Activated T-helper 2 cell treated with anti-CD3 and anti-CD28 coated beads, Interferon-gamma antibody, Interleukin-2, Interleukin-4, amounts not matched to agents 10 μg/mL and 5 μg/mL and 100 μg/mL, durations not matched to agents 14 hours and 24 hours and 36 hours (primary cell): ENCODE measurements at places on chromosomes 7 and 10. TPM values are rescaled to one million over a fixed set of nuclear protein-coding genes. Genes with fewer than 3 reads are reported as not detected.
A peak's percentile ranks its signal among the peaks of the same experiment; 100 is the strongest.

DNA sequence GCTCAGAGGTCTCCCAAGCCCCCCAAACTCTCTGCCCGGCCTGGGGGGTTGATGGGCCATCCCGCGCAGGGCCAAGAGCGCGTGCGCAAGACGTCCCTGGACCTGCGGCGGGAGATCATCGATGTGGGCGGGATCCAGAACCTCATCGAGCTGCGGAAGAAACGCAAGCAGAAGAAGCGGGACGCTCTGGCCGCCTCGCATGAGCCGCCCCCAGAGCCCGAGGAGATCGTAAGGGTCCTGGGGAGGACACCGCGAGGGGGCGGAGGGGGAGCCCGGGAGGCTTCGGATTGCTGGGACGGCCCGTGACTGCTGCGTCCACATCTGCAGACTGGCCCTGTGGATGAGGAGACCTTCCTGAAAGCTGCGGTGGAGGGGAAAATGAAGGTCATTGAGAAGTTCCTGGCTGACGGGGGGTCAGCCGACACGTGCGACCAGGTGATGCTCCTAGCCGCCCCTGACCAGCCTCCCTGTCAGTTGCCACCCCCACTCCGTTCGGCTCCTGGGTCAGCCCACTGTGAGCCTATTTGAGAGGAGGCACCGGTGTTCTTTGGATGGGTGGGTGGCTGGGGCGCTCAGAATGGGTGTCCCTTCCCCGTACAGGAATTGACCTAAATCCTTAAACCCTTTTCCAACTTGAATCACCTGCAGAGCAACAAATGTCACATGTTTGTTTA, 5.7 kb downstream of the ANKRD2 start:
- H3K4me1 ChIP-seq: no peaks in the 10 kb centered on the region
- no peak overlapping the region for H3K4me3 ChIP-seq
- no peak for DNase-seq
- no peaks in the 10 kb centered on the region for H3K36me3 ChIP-seq
- H3K27ac ChIP-seq: no peak overlapping the region

DNA sequence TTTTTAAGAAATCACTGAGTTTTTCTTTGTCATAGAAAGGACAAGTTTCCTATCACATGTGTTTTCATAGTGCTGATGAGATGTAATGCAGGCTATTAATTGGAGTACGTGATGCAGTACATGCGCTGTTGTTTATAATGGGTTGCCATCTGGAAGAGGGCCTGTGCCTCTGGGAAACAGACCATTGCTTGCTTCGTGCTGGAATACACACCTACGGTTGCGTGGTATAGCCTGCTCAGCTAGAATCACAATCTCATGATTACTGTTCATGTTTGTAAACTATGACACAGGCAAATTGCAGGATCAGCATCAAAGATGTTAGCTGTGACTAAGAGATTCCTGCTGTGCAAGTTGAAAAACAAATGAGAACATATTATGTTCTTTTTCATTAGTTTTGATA, 107.2 kb upstream of the STEAP1B start:
- no peaks in the 10 kb centered on the region for H3K36me3 ChIP-seq
- peaks cover 32% of the 10 kb centered on the region for H3K27me3 ChIP-seq
- H3K4me1 ChIP-seq: no peaks in the 10 kb centered on the region
- H3K4me3 ChIP-seq: no peak overlapping the region
- no peak overlapping the region for H3K27ac ChIP-seq
- DNase-seq: no peak

DNA sequence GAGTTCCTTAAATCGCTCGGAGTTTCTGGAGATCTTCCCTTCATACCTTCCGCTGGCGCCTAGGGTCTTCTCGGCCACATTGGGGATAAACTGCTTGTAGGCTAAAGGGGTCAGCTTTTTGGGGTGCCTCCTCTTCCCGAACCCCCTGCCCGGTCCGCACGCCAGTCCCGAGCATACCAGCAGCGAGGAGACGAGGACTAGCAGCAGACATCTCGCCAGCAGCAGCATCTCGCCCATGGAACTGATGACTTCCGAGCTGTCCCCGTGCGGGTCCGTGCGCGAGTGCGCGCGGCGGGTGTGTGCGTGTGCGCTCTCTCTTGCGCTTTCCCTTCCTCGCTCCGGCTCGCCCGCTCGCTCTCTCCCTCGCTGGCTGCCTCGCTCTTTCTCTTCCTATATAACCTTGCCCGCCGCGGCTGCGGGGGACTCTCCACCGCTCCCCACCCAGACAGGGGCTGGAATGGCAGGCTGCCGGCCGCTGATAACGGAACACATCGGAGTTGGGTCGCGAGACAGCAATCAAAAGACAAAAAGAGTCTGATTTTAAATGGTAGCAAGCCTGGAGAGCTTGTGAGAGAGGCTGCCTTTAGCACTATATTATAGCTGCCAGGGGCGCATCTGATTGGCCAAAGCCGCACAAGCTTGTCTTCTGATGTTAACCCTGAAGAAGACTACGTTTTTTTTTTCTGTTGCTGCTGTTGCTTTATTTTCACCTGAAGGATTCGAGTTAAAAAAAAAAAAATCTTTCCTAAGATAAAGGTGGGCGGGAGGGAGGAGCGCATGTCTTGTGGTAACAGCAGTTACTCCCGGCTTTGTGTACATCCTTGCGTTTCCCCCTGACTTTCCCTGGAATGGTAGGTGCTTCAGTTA, at the start of gene SHH:
TSS of gene SHH (minus strand) at position 569 of the 867 bp plus-strand sequence. CDS start at position 228, 341 bp downstream.
- H3K27ac ChIP-seq: peak within 1 kb of the TSS; percentile 58
- H3K36me3 ChIP-seq: no peaks in the 10 kb centered on the region
- peaks cover 62% of the 10 kb centered on the region for H3K27me3 ChIP-seq
- DNase-seq: no peak
- H3K4me3 ChIP-seq: peak within 1 kb of the TSS; percentile 70

- H3K27ac ChIP-seq: no peak overlapping the region
- peaks cover 6% of the 10 kb centered on the region for H3K36me3 ChIP-seq
- no peak for DNase-seq
Measured at GRCh38 chr7:134891262-134891695, 95.0 kb upstream of the AGBL3 start.

DNA sequence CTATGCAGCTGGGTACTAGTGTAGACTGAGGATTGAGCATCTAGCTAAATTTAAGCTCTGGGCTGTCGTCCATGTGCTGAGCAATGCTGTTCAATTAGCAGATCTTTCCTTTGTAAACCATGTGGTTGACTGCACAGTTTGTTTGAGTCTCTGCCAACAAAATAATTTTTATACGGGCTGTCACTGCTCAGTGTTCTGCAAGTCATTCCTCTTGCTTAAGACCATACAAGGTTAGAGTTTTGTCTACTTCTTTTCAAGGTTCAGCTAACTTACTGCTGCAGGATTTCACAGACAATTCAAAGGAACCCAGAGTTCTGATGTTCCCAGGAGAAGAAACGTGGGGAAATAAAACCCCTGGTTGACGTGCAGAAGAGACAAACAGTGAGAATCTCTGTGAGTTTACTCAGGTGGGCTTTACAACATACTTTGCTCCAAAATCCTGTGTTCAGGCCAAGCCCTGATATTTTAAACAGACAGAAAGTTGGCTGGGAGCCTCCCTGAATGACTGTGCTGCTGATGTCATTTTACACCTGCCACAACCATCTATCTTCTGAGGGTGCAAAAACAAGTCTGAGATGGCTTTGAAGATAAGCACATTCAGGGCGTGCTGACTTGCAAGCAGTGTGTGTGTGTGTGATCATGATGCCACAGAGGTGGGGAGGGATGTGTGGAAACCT, 177.1 kb upstream of the SVIL start:
- H3K27ac ChIP-seq: peak overlapping the region; percentile 40
- H3K27me3 ChIP-seq: peaks cover 7% of the 10 kb centered on the region
- H3K36me3 ChIP-seq: no peaks in the 10 kb centered on the region
- DNase-seq: peak; percentile 51

- H3K36me3 ChIP-seq: no peaks in the 10 kb centered on the region
- no peaks in the 10 kb centered on the region for H3K27me3 ChIP-seq
- no peaks in the 10 kb centered on the region for H3K4me1 ChIP-seq
Measured at GRCh38 chr10:128237710-128238109, 111.5 kb upstream of the MKI67 start.

- DNase-seq: no peak
- H3K4me3 ChIP-seq: no peak overlapping the region
- no peak overlapping the region for H3K27ac ChIP-seq
- peaks cover 66% of the 10 kb centered on the region for H3K4me1 ChIP-seq
Measured at GRCh38 chr10:69225681-69226080, 5.5 kb downstream of the HKDC1 start.

GRCh38 chr10:34862892-34863291, 47.8 kb upstream of the PARD3 start:
- no peaks in the 10 kb centered on the region for H3K36me3 ChIP-seq
- H3K27ac ChIP-seq: no peak overlapping the region
- no peak overlapping the region for H3K4me3 ChIP-seq
- no peak for DNase-seq
- H3K27me3 ChIP-seq: peaks cover under 1% of the 10 kb centered on the region

DNA sequence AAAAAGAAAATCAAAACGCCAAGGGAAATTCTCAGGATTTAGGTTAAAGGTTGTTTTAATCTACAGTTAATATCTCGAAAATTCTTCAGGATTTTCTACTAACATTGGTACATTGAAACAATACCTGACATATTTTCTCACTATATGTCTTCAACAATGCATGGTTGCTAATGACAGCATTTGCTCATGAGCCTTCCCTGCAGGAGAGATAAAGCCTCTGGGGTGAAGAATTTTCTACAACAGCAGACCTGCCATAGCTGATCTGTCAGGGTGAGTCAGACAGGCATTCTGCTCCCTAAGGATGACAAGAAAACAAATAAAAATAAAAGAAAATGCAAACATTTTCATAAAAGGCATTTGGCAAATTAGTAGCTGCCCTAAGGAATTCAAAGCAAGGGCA, 11.7 kb upstream of the GPR37 start:
- no peaks in the 10 kb centered on the region for H3K4me1 ChIP-seq
- no peak overlapping the region for H3K4me3 ChIP-seq
- peaks cover 25% of the 10 kb centered on the region for H3K27me3 ChIP-seq
- no peaks in the 10 kb centered on the region for H3K36me3 ChIP-seq

DNA sequence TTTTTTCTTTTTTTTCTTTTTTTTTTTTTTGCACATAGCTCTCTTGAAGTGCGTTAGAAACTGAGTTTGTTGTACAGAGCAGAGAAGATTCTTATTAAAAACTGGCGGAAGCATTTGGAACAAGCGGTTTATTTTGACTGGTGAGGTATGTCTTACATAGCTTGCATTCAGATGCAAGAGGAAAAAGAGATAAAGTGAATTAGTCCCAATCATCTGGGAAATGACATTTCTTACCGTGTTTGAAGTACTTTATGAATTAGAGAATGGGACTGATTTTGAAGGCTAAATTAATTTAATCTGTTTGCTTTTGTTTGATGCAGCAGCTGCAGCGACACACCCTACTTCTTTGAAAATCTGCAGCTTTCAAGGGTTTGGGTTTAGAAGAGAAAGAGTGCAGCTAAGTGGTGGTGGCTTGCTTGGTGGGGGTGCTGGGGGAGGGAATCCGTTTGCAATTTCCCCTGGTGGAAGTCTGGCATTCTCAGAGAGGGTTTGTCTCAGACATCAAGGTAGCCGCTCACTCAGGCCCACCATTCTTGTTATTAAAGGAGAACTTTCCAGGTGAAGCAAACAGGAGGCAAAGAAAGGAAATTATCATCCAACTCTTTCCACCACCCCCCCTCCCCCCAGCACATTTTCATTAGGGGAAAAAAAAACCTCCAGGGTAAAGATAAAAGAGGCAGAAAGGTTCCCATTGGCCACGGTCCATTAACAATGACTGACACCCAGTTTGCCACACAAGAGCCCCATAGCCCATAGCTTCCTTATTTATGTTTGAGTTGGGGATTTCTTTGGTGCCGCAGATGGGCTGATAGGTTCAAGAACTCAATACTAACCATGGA, 231.7 kb downstream of the SKIDA1 start:
- H3K36me3 ChIP-seq: no peaks in the 10 kb centered on the region
- H3K27me3 ChIP-seq: peaks cover 21% of the 10 kb centered on the region
- H3K4me3 ChIP-seq: no peak overlapping the region
- no peaks in the 10 kb centered on the region for H3K4me1 ChIP-seq

- peaks cover 3% of the 10 kb centered on the region for H3K27me3 ChIP-seq
- no peaks in the 10 kb centered on the region for H3K4me1 ChIP-seq
- no peak overlapping the region for H3K4me3 ChIP-seq
Measured at GRCh38 chr10:86024281-86025041, 342.1 kb downstream of the GRID1 start.

DNA sequence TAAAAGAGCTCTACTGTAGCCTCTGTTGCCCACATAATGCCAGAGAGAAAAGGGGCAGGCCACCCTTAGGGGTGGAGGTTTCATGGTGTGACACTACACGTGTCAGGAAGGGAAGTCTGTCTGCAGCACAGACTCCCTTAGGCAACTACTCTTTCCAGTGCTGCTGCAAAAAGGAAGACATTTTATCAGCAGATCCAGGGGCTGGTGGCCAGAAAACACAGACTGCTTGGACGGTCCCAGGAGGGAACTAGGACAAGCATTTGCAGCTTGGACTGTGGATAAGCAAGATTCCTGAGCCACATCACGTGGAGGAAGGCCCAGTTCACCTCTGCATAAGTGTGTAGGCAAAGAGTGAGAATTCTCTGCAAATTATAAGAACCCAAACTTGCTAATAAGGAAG, 220.8 kb downstream of the FANK1 start:
- no peak overlapping the region for H3K4me3 ChIP-seq
- H3K36me3 ChIP-seq: no peaks in the 10 kb centered on the region
- H3K27ac ChIP-seq: no peak overlapping the region
- DNase-seq: no peak

- no peaks in the 10 kb centered on the region for H3K27me3 ChIP-seq
- no peak overlapping the region for H3K27ac ChIP-seq
- no peak for DNase-seq
Measured at GRCh38 chr7:105715528-105715927, 134.2 kb upstream of the EFCAB10 start.

GRCh38 chr10:88618496-88618895, 31.9 kb downstream of the LIPJ start:
- no peaks in the 10 kb centered on the region for H3K4me1 ChIP-seq
- no peak overlapping the region for H3K27ac ChIP-seq
- H3K4me3 ChIP-seq: no peak overlapping the region
- peaks cover 8% of the 10 kb centered on the region for H3K27me3 ChIP-seq

DNA sequence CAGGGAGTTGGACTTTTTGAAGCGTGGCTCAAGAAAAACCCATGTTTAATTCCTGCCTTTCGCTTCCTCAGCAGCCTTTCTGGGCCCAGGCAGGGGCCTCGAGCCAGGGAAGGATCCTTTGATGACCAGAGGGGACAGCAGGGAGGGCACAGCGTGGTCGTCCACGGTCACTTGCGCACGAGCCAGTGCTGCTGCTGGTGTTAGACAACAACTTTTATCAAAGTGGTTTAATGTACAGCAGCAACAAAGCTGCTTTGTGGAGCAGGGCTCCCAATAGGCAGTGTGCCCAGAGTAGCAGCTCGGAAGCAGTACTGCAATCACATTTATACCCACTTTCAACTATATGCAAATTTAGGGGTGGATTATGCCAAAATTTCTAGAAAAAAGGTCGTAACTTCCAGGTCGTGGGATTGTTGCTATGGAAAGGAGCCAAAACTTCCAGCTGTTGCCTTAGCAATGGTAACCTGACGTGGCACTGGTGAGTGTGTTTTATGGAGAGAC, 6.1 kb downstream of the GIMAP1 start:
- H3K36me3 ChIP-seq: peaks cover 98% of the 10 kb centered on the region
- DNase-seq: no peak
- peaks cover 49% of the 10 kb centered on the region for H3K4me1 ChIP-seq
- no peak overlapping the region for H3K27ac ChIP-seq
- H3K27me3 ChIP-seq: no peaks in the 10 kb centered on the region

CNPY1 gene
- not detected in 2 replicates for total RNA-seq

CPA4 gene
- not detected in 2 replicates for total RNA-seq

MOGAT3 gene
- not detected in 2 replicates for total RNA-seq

TEX36 gene
- total RNA-seq: not detected in 2 replicates

AKR1B15 gene
- total RNA-seq: not detected in 2 replicates

ADRA2A gene
- total RNA-seq: not detected in 2 replicates

TSPAN12 gene
- not detected in 2 replicates for total RNA-seq

RPA3 gene
- 111 and 115 TPM in 2 replicates for total RNA-seq
